Pancreas (tissue), 10 donors: ENCODE measurements at places on chromosomes 7 and 10.

DNA sequence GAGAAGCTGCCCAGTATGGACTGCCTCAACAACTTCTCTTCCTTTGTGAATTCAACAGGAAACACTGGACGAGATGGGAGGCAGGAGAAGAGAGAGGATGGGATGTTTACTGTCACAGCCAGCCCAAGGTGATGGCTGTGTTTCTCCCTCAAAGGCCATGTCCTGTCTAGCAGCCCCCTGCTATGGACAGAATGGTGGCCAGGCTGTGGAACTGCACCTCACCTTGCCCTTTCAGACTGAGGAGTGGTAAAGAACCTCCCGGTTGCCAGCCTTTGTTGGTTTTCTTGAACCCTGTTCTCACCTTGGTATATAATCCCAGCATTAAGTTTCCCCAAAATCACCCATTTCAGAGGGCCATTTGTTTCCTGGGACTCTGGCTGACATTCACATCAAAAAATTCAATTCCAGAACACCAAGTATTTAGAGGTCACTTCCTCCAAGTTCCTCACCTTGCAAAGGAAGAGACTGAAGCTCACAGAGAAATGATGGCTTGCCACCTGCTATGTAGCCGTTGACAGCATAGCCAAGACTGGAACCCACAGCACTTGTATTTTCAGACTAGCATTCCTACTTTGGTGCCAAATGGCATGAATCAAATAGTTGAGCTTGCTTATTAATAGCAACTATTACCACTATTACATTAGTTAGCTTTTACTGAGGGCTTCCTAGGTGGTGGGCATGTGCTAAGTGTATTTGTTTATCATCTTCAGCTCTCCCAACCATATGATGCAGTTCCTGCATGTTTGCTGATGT is 224.0 kb upstream of the GRB10 start:
- no peak for DNase-seq
- H3K4me3 ChIP-seq, result no peak overlapping the region
- H3K36me3 ChIP-seq, result no peaks in the 10 kb centered on the region
- H3K27me3 ChIP-seq, result no peaks in the 10 kb centered on the region
- no peak overlapping the region for H3K27ac ChIP-seq
- H3K4me1 ChIP-seq, result no peaks in the 10 kb centered on the region

DNA sequence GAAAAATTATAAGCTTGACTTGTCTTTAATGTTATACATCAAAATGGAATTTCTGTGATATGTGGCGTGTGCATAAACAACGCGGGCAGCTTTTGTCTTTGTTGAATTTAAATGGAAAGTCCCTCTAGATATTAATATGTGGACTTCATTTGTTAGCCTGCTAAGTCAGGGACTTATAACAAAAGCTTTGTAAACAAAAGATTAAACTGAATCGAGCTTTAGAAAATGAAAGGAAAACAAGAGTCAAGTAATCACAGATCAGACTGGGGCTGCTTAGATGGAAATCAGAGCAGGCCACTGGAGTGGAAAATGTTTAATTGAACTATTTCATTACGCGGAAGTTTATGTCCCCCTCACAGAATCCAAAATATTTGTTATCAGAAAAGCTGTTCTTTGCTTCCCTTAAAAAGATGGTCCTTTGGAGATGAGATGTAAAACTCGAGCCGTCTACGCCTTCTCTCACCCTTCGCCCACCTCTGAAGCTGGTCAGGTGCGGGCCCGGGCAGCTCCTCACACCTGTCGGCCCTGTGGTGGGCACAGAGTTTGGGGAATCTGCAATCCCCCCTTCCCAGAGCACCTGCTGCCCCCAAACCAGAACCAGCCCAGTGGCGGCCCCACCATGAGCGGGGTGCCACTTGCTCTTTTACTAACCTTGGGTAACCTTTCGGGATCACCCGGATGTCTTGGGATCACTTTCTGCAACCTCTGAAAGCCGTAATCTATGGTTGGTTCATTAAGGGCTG is 116.2 kb downstream of the EBF3 start:
- H3K4me3 ChIP-seq, result no peak overlapping the region
- H3K4me1 ChIP-seq, result no peaks in the 10 kb centered on the region
- H3K27me3 ChIP-seq, result peaks cover 42% of the 10 kb centered on the region
- DNase-seq, result peak; percentile 20

DNA sequence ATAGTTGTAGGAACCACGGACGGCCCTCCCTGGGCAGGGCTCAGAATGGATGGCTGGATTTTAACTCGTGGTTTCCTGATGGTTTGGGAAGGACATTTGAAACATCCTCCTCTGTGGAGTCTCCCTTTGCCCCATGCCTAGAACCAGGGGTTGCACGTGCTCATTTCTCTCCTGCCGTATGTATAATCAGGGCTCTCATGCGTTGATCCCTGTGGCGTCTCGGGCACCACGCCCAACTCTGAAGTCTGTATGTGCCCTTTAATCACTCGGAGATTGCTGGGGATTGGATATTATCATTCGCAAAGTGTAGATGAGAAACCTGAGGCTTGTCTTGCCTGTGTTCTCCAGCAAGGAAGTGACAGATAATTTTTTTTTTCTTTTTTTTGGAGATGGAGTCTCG is 257.1 kb downstream of the CAMK1D start:
- no peaks in the 10 kb centered on the region for H3K36me3 ChIP-seq
- no peak overlapping the region for H3K4me3 ChIP-seq
- DNase-seq, result no peak
- peak overlapping the region; percentile 64 for H3K27ac ChIP-seq

DNA sequence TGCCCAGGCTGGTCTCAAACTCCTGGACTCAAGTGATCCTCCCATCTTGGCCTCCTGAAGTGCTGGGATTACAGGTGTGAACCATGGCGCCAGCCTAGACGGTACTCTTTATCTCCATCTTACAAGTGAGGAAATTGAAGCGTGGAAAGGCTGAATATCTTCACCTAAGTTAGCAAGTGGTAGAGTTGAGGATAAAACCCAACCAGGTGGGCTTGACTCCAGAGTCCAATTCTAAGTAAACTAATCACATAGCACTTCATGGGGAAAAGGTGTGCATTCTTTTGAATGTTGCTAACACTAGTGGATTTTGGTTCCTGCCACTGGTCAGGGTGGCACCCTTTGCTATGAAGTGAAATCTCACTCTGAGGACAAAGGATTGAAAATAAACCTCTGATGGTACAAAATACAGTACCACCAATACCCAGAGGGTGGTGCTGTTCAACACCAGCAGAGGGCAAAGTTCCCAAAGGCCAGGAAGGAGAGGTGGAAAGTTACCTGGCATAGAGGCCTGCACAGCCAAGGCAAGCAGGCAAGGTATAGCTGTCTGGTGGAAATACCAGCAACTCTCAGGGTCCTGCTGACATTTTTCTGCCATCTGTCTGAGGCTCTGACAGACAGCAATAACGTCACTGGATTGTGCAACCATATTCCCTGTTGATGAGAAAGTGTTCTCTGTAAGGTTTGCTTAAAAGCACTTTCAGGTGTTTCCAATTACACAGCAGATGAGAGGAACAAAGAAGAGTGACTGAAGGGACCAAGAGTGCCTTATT is 17.6 kb downstream of the ZDHHC16 start:
- peak; percentile 45 for DNase-seq
- H3K36me3 ChIP-seq, result peaks cover 6% of the 10 kb centered on the region
- no peaks in the 10 kb centered on the region for H3K27me3 ChIP-seq
- no peaks in the 10 kb centered on the region for H3K4me1 ChIP-seq
- peak overlapping the region; percentile 12 for H3K27ac ChIP-seq

DNA sequence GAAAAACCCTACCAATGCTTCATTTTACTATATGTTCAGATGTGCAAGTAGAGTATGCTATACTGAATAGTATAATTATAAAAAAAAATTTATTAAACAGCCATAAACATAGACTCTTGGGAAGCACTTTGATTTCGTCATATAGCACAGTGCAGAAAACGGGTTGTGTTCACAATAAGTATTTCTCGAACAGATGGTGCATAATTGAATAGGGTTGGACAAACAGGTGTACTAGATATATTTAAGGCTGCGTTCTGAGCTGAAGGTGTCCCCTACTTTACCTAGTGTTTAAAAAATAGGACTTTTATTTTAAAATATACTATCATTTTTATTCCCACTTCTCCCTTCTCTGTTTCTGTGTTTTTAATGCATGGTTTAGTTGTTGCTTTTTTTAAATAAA is 841.5 kb downstream of the ANKRD7 start:
- H3K4me3 ChIP-seq, result no peak overlapping the region
- no peaks in the 10 kb centered on the region for H3K27me3 ChIP-seq
- no peak for DNase-seq
- no peak overlapping the region for H3K27ac ChIP-seq
- H3K4me1 ChIP-seq, result no peaks in the 10 kb centered on the region
- H3K36me3 ChIP-seq, result no peaks in the 10 kb centered on the region

DNA sequence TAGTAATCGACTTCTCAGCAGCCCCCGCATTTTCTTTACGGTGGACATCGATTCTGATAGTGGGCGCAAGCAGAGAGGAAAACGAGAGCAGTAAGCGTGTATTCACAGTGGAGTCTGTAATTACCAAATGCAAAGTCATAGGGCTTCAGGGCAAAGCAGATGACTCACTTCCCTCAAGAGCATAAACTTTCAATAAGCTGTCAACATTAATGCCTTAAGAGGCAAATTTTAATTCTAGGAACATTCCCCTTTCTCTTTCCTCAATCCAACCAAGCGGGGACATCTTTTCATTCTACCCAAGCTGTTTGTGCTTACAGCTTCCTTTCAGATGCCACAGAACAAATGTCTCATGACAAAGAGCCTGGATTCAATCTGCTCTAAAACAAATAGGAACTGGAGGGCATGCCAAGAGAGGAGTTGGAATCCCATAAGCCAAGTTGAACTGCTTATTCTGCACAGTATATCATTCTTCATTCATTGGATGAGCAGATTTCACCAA is 48.6 kb downstream of the MALSU1 start:
- no peak for DNase-seq
- no peak overlapping the region for H3K4me3 ChIP-seq
- H3K4me1 ChIP-seq, result no peaks in the 10 kb centered on the region
- no peaks in the 10 kb centered on the region for H3K36me3 ChIP-seq
- H3K27ac ChIP-seq, result no peak overlapping the region

GRCh38 chr7:143314127-143314526 is 1.8 kb upstream of the CLCN1 start:
- no peaks in the 10 kb centered on the region for H3K36me3 ChIP-seq
- DNase-seq, result no peak
- H3K4me1 ChIP-seq, result no peaks in the 10 kb centered on the region
- H3K4me3 ChIP-seq, result no peak overlapping the region

GRCh38 chr7:73740771-73741170 is 2.2 kb upstream of the ABHD11 start:
- no peaks in the 10 kb centered on the region for H3K27me3 ChIP-seq
- peak overlapping the region; percentile 100 for H3K27ac ChIP-seq
- peaks cover 32% of the 10 kb centered on the region for H3K4me1 ChIP-seq
- no peak for DNase-seq

DNA sequence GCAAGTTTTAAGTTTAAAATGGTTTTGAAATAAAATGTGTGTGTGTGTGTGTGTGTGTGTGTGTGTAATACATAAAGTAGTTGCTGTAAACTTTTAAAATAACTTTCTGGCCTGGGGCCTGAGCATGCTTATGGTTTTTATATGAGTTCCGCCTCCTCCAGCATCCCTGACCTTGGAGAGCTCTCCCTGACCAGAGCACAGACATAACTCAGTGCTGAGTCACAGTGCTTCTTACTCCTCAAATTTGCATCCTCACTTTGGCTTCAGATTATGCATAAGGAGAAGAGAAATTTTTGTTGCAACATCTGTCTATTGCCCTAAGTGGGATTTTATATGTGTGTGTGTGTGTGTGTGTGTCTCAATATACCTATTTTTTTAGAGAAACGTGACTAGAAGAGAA is 200.8 kb downstream of the ELMO1 start:
- H3K27me3 ChIP-seq, result no peaks in the 10 kb centered on the region
- H3K36me3 ChIP-seq, result no peaks in the 10 kb centered on the region
- DNase-seq, result no peak
- H3K4me3 ChIP-seq, result no peak overlapping the region
- no peak overlapping the region for H3K27ac ChIP-seq

- DNase-seq, result no peak
- H3K4me3 ChIP-seq, result no peak overlapping the region
- H3K4me1 ChIP-seq, result no peaks in the 10 kb centered on the region
- no peak overlapping the region for H3K27ac ChIP-seq
- H3K27me3 ChIP-seq, result no peaks in the 10 kb centered on the region
These were observed 37.7 kb downstream of the BUB3 start for GRCh38 chr10:123191886-123192285.

- no peak overlapping the region for H3K4me3 ChIP-seq
- no peaks in the 10 kb centered on the region for H3K36me3 ChIP-seq
- DNase-seq, result no peak
These were observed 69.5 kb upstream of the CHST15 start for GRCh38 chr10:124162774-124163354.
